ENCODE measurements at places on chromosomes 3 and 15.

DNA sequence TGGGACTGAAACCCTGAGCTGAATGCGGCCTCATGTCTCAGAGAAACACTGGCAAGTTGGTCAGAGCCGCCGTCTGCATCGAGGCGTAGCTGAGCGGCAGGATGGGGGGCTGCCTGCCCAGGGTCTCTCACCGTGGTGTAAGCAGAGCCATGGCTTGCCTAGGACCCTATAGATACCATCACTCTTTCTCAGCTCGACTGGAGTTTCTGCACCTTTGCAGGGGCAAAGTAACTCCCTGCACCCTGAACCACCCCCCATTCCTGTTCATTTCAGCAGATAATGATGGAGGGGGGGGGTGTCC lies 28.4 kb upstream of the NR2E3 start:
- DNase-seq = no peak

DNA sequence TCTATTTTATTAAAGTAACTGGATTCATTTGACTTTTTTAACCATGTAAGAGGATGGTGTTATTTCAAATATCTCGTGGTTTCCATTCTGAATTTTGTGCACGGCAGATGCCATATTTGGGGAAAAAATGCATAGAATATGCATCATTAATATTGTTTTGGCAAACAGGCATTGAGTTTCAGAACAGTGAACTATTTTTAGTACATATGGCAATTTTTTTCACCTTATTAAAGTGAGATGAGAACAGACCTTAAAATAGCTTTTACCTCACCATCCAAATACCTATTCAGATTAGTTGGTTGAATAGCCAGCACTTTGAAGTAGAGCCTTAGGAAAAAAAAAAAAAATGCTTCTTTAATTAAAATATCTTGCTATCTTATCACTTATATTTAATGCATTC lies 117.3 kb upstream of the FLNB start:
- no peak for DNase-seq

DNA sequence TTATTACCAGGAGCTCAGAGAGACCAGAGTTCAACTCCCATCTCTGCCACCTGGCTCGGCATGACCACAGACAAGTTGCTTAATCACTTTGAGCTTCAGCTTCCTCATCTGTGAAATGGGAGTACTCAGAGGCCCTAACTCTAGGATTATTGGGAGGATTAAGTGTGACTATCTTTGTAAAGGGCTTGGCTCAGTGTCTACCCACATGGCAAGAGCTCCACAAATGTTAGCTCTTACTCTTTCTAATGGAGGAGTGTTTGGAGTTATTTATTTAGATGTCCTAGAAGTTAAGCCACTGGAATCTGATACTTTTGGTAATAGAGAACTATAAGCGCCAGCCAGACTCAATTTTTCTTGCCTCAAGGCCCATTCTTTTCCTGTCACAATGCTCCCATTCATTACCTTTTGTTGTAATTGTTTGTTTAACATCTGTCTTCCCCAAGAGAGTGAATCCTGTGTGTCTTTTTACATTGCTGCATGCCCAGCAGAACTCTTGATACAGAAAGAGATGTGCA lies 12.3 kb upstream of the LMCD1 start:
- no peak for DNase-seq

DNA sequence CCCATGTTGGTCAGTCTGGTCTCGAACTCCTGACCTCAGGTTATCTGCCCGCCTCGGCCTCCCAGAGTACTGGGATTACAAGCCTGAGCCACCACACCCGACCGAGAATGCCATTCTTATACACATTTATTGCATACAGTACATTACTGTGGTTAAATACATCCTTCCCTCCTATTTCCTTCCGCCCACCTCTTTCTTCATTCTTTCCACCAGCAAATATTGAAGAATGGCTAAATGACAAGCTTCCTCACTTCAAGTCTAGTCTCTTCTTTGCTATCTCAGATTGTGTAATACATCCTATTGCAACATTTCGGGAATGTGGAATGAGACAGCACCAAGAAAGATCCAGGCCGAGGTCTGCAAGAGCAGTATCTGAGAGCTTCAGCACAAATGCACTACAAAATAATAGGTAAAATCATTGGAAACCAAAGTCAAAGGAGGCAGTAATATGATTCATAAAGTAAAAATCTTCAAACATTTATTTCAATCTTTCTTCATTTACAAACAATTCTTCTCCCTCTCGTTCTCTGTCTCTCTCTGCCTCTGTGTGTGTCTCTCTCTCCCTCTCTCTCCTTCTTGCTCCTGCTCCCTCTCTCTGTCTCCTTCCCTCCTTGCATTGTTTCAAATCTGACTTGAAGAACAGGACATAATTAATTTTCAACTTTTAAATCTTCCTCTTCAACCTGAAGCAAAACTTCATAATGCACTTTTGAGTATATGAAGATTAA lies 94.7 kb upstream of the TGFBR2 start:
- DNase-seq = no peak

DNA sequence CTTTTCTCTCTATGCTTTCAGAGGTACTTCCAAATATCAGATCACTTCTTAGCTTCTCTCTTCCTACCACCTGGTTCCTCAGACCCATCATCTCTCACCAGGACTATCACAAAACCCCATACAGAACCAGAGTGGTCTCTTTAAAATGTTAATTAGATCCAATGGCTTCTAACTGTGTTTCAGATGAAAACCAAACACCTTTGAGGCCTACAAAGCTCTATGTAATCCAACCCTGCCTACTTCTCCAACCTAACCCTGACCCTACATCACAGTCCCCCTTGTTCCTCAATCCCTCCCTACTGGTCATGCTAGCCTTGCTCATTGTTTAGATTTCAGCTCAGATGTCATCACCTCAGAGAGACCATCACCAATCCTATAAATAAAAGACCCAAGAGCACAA lies 34.8 kb downstream of the SUMF1 start:
- DNase-seq = no peak

DNA sequence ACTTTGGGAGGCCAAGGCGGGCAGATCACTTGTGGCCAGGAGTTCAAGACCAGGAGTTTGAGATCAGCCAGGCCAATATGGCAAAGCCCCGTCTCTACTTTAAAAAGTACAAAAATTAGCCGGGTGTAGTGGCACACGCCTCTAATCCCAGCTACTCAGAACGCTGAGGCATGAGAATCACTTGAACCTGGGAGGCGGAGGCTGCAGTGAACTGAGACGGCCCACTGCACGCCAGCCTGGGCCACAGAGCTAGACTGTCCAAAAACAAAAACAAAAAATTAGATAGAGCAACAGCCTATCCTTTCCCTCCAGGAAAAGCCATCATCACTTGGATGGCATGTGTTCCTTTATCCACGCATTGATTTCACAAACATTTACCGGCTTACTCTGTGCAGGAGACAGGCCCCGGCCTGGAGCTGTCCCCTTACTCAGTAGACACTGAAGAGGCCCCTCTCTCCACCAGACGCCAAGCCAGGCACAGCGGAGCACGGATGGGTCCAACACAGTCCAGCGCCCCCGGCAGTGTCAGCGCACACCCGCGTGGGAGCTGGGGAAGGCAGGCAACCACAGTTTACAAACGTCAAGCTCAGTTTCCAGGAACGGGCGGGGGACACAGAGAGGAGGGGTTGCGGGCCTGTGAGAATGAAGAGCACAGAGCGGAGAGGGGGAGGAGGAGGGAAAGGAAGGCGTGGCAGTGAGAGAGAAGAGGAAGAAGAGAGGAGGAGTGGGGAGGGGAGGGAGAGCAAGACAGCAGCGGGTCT lies 3.1 kb downstream of the GP5 start:
- DNase-seq = no peak

DNA sequence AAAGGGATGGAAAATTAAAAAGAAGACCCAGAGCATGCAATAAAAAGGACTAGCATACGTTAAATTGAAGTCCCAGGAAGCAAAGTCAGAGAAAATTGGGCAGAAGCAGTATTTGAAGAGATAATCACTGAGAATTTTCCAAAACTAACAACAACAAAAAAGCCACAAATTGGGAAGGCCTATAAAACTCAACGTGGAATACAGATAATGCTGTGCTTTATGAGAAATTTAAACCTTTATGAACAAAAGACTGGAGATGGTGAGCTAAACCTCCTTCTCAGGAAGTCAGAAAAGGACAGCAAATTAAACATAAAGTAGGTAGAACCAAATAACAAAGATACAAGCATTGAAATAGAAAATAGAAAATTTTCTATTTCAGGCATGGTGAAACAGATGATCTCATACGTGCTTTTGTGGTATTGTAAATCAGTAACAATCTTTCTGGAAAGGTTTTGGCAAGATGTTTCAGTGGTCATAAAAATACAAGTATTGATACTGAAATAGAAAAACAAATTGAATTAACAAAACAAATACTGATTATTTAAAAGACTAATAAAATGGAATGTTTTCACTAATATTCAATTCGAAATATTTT lies 55.6 kb downstream of the LYSMD4 start:
- DNase-seq = no peak

GRCh38 chr3:47016934-47017435 lies 37.5 kb downstream of the NBEAL2 start:
- no peak for DNase-seq

DNA sequence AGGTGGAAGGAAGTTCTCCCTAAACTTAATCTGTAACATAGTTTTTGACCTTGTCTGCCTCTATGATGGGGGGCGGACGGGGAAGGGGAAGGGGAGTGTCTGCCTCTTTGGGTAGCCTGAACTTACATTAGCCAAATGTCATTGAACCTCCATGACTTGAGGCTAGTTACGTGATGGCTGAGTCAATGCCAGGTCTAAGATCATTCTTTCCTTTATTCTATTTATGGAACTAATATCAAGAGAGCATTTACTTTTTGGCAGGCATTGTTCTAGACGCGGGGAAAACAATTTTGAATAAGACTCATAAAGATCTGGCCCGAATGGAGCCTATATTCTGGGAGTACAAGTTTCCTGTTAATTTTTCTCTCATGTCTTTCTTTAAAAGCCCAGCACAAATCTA lies 340.7 kb upstream of the C2CD4B start:
- DNase-seq = no peak

DNA sequence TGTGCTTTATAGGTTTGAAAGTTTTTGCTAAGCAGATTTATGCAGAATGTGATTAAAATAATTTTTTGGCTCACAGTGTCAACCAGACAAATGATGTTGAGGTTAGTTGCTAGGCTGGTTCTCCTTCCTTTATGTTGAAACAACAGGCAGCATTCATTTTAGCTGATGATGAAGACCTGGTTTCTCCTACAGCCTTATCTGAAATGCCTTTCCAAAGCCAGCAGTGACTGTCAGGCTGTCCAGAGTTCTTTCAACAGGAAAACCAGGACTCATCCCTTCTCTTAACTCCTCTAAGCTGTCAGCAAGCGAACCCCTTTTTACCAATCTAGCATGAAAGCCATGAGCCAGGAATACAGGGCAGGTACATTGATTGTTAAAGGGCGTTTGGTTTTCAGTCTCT lies 84.1 kb downstream of the ZNF609 start:
- no peak for DNase-seq

DNA sequence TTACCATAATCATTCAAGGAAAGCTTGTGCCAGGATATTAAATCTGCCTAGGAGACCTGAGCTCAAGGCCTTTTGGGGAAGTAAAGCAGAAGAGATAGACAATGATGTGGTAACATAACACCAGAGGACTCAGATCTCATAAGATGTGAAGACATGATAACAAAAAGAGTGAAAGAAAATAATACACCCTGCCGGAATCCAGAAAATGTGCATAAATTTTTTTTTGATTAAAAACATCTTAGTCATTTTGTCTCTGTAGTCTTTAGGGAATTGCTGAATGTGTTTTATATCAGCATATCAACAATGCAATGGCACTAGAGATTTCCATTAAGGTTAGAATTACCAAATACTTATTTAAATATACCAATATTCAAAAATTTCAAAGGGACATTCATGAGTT lies 326.8 kb upstream of the ROBO1 start:
- DNase-seq = no peak

DNA sequence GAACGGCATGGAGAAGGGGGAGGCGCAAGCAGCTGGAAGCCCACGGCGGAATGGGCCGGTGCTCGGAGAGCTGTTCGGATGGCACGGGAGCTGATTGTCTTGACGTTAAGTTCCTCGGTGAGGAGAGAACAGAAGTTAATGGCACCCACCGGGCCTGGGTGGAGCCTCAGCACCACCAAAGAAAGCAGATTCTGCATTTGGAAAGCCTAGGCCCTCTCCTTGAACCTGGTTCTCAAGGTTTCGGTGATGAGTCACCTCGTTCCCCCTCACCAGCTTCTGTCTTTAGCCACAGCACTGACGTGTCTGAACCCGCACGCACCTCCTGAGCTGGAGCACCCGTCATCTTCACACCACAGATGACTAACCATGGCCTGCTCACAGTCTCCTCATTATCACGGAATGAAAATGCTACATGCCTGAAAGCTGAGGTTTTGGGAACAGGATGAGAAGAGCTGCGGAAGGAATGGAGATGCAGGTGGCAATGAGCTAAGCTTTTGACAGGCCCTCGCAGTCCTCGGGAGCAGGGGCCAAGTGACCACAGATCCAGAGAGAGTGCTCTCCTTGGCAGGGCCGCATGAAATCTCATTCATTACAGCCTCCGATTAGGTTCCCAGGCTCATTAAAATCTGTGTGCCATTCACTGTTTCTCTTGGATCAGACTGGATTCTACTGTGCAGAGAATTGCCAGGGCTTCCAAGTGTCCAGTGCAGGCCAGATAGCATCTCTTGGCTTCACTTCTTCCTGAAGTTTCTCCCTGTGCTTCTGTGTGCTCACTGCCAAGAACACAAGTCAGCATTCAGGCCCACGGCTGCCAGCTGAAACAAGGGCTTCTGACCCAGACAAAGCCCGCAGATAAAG lies 96.3 kb upstream of the DLG1 start:
- DNase-seq = no peak

GRCh38 chr3:170037463-170038433 lies at the start of gene GPR160:
Gene GPR160 (plus strand): TSS chr3:170037995. CDS start chr3:170083973, 45,978 bp downstream.
- DNase-seq = peak; percentile 58

DNA sequence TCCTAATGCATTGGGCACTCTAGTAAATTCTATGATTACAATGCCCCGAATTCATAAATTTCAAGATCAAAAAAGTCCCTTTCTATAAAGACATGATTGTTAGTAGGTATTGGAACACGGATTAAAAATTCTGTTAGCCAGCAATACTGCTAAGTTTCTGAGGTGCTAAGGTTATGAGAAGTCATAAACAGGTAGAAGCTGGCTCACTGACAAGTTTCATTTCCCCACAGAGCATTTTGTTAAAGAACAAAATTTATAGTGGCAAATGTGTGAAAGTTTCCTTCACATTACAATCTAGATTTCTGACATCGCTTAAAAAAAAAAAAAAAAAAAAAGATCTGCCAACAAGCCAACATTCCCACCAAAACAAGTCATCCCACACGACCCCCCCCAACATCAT lies 12.4 kb upstream of the MAN2C1 start:
- DNase-seq = no peak

Measured in activated CD4-positive, CD25-positive, alpha-beta regulatory T cell (primary cell).